Regular cardiac myocyte (primary cell): ENCODE measurements at places on chromosomes 6 and 20. TPM values are rescaled to one million over a fixed set of nuclear protein-coding genes. Genes with fewer than 3 reads are reported as not detected.

Gene HLA-DQA1
- not detected in 2 replicates for total RNA-seq

Gene ADAM33
- total RNA-seq = 1.2 and 1.7 TPM in 2 replicates

Gene SNAP25
- 0.77 and 2.8 TPM in 2 replicates for total RNA-seq

Gene LPIN3
- 7.7 and 7.9 TPM in 2 replicates for total RNA-seq

Gene SRC
- 7.5 and 11.0 TPM in 2 replicates for total RNA-seq

Gene TSPO2
- total RNA-seq = not detected in 2 replicates

Gene ZSCAN12
- total RNA-seq = 5.8 and 7.0 TPM in 2 replicates

Gene XKR7
- total RNA-seq = under 0.01 TPM in 1 of 2 replicates, not detected in the other

Gene ARMC12
- under 0.01 and 0.28 TPM in 2 replicates for total RNA-seq

Gene PI16
- 0.28 and 0.38 TPM in 2 replicates for total RNA-seq

Gene SLC13A3
- total RNA-seq = 0.38 and 2.3 TPM in 2 replicates

Gene TCP11
- total RNA-seq = 0.19 and 0.56 TPM in 2 replicates

Gene TRIM10
- total RNA-seq = under 0.01 TPM in 1 of 2 replicates, not detected in the other

Gene C2
- 0.38 and 6.8 TPM in 2 replicates for total RNA-seq

Gene TMEM74B
- total RNA-seq = under 0.01 TPM in 1 of 2 replicates, not detected in the other

Gene ID4
- total RNA-seq = 14.1 and 27.0 TPM in 2 replicates

Gene ARFGEF3
- total RNA-seq = 0.19 and 0.56 TPM in 2 replicates

Gene CD40
- total RNA-seq = 5.8 and 14.9 TPM in 2 replicates

Gene RIPOR2
- 0.19 and 1.1 TPM in 2 replicates for total RNA-seq
